ENCODE measurements at places on chromosomes 6 and 20. TPM values are rescaled to one million over a fixed set of nuclear protein-coding genes. Genes with fewer than 3 reads are reported as not detected.

ARMC12 gene
- polyA plus RNA-seq, result 2.0 TPM

UST gene
- polyA plus RNA-seq, result 3.6 TPM

ATP9A gene
- polyA plus RNA-seq, result 5.2 TPM

COL9A3 gene
- 3.9 TPM for polyA plus RNA-seq

Data from stomach (tissue), 19 donors.